ENCODE measurements at places on chromosomes 1 and 21.
A peak's percentile ranks its signal among the peaks of the same experiment; 100 is the strongest.

DNA sequence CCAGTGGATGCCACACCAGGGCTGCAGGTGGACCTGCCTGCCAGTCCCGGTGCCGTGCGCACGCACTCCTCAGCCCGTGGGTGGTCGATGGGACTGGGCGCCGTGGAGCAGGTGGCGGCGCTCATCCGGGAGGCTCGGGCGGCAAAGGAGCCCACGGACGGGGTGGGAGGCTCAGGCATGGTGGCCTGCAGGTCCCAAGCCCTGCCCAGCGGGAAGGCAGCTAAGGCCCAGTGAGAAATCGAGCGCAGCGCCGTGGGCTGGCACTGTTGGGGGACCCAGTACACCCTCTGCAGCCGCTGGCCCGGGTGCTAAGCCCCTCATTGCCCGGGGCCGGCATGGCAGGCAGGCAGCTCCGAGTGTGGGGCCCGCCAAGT, 1171.8 kb upstream of the B3GALT2 start:
- DNase-seq: no peak

- DNase-seq: peak; percentile 65
Measured at GRCh38 chr1:64427879-64428278, 42.0 kb upstream of the CACHD1 start.

DNA sequence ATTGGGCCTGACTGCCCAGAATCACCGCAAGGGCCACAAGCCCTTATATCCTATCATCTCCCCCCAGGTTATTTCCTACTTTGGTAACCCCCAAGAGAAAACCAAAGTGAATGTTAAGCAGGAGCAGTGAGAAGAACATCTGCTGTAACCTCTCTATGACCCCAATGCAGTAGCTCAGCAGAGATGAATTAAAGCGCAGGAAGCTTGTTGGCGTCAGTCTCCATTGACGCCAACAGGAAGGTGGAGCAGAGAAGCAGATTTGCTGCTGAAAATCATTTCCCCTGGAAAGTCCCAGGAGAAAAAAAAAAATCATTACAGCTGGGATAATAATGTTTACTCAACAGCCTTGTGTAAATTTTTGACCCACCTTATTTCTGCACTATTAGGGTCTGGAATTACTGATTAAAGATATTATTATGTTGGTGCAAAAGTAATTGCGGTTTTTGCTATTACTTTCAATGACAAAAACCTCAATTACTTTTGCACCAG, 33.2 kb upstream of the FAM163A start:
- peak; percentile 62 for DNase-seq

DNA sequence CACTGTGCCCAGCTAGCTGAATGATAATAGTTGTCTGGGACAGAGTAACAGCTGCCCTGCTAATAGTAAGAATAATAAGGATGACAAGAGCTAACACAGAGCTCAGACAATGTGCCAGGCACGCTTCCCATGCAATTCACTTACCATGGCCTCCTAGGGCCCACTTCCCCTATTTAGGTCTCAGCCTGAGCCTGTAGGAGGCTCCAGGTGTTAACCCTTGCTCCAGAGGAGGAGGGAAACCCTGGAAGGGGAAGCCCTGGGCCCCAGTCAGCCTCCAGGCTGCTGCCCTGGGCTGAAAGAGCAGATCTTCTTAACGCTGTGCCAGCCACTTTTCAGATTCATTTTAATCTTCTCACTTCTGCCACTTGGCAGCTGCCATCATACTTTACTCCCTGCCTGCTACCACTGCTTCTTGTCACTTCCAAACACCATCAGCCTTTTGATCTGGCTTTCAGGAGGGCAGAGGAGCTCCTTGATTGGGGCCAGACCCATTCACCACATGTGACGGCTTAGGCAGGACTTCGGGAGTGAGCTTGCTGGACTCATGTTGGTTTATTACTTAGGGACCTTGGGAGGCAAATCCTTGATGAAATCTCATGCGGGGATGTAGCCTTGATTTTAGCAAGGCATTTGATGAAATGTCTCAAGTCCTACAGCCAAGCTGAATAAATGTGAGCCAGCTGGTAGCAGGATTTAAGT, 66.7 kb upstream of the PARP1 start:
- no peak for DNase-seq

DNA sequence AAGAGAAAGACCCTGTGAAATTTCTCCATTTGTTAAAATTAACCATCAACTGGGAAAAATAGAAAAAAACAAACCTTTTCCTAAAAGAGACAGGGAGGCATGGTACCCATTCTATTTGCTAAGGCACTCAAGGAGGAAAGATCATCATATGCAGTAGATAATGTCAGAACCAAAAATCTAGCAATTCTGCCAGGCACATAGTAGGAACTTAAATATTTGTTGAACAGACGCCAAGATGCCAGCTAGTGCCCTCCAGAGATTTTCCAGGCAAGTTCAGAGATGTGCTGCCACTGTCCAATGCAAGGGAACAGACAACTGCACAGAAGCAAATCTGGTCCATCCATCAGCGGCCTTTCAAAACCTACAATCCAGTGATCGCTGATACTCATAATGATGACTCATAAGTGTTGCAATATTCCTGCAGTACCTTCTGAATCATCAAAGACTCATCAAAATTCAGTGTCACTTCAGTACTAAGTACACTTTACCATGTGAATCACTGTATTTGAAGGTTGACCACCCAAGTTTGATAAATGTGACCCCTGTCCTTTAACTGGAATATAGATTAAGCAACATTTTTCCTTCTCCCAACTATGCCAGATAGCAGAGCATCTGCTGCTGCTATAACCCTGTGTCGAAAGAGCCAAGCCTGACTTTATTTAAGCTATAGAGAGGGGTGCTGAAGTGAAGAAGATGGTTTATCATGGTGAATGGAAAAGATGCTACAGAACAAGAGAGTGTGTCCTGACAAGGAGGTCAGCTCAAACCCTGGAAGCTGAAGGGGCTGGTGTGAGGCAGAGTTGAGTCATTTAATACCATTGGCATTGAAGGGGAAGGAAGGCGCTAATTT, 99.1 kb downstream of the MT1HL1 start:
- DNase-seq: peak; percentile 75

DNA sequence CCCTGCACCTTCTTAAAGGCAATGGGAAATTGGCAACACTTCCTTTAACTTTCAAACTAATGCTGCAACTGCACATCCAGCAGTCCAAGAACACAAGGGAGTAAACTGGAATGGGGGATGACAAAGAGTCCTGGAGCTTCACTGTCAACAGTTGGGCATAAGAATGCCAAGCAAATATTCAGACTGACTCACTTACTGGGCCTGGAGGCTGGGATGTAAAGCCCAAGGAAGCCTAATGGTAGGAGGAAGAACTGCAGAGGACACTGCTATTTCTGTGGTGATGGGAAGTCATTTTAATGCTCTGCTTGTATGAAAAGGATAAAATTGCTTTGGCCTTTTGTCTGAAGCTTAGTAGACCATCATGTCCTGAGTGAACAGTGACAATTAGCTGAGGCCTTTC, 15.7 kb upstream of the DMRTA2 start:
- peak; percentile 32 for DNase-seq
